ENCODE measurements at places on chromosomes 3 and 15. TPM values are rescaled to one million over a fixed set of nuclear protein-coding genes. Genes with fewer than 3 reads are reported as not detected.

Gene CORO2B
- total RNA-seq: 32.6 TPM

Gene NOX5
- 0.29 TPM for total RNA-seq

Gene RBMS3
- 28.9 TPM for total RNA-seq

Gene DAPK2
- total RNA-seq: 0.29 TPM

Gene GCSAM
- total RNA-seq: not detected

Gene ANKRD34C
- not detected for total RNA-seq

Gene GABRG3
- total RNA-seq: not detected

Gene RAB27A
- total RNA-seq: 13.3 TPM

Gene CAND2
- total RNA-seq: 8.9 TPM

Gene KLHL6
- not detected for total RNA-seq

Gene LDHAL6B
- total RNA-seq: not detected

Gene ATP8B4
- total RNA-seq: 4.4 TPM

Gene NANOGP8
- not detected for total RNA-seq

Gene CFAP20DC
- 6.9 TPM for total RNA-seq

Gene NME9
- not detected for total RNA-seq

Gene NGLY1
- 31.7 TPM for total RNA-seq

Gene ZSCAN2
- 9.0 TPM for total RNA-seq

Gene NEK11
- 6.3 TPM for total RNA-seq

Gene PLCL2
- total RNA-seq: 6.4 TPM

Gene PLA1A
- 0.18 TPM for total RNA-seq

Gene TGM5
- not detected for total RNA-seq

Gene RBPMS2
- total RNA-seq: not detected

Gene FNDC3B
- total RNA-seq: 37.8 TPM

Gene ADAMTSL3
- not detected for total RNA-seq

Gene TMEM207
- total RNA-seq: not detected

Gene EFHB
- total RNA-seq: not detected
